ENCODE measurements at places on chromosomes 6 and 20. TPM values are rescaled to one million over a fixed set of nuclear protein-coding genes. Genes with fewer than 3 reads are reported as not detected.
A peak's percentile ranks its signal among the peaks of the same experiment; 100 is the strongest.

The DLK2 gene
- 37.7 TPM for total RNA-seq

GRCh38 chr6:125987026-125987617 lies 782 bp downstream of the TRMT11 start:
- peak overlapping the region; percentile 88 for H3K4me3 ChIP-seq
- no peaks in the 10 kb centered on the region for H3K36me3 ChIP-seq
- peaks cover 20% of the 10 kb centered on the region for H3K4me1 ChIP-seq
- H3K27me3 ChIP-seq, result no peaks in the 10 kb centered on the region

DNA sequence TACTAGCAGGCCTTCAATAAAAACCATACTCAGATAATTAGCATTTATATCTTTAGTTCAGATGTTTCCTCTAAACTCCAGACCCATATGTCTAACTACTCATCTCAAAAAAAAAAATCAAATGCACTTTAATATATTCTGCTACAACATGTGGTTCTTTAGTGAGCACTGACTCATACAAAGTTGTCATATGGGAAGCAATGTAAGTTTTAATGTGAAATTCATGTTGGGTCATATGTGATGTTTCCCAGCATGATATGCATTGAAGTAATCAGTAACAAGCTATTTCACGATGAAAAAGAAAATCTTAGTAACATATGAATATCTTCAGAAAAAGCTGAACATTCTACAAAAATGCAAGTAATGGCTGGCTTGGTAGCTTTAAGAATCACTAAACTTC lies 859.7 kb upstream of the ADGRB3 start:
- no peaks in the 10 kb centered on the region for H3K4me1 ChIP-seq
- no peaks in the 10 kb centered on the region for H3K36me3 ChIP-seq
- H3K4me3 ChIP-seq, result no peak overlapping the region
- DNase-seq, result no peak
- no peak overlapping the region for H3K27ac ChIP-seq

GRCh38 chr6:135910790-135911618 lies 59.5 kb downstream of the PDE7B start:
- H3K4me1 ChIP-seq, result no peaks in the 10 kb centered on the region
- no peaks in the 10 kb centered on the region for H3K27me3 ChIP-seq
- H3K4me3 ChIP-seq, result no peak overlapping the region
- no peak overlapping the region for H3K27ac ChIP-seq
- no peak for DNase-seq
- H3K36me3 ChIP-seq, result no peaks in the 10 kb centered on the region

GRCh38 chr6:125078602-125079321 lies 74.8 kb upstream of the TPD52L1 start:
- H3K27me3 ChIP-seq, result no peaks in the 10 kb centered on the region
- no peak overlapping the region for H3K27ac ChIP-seq
- no peak overlapping the region for H3K4me3 ChIP-seq
- H3K4me1 ChIP-seq, result peaks cover 6% of the 10 kb centered on the region
- peaks cover 39% of the 10 kb centered on the region for H3K36me3 ChIP-seq
- no peak for DNase-seq

DNA sequence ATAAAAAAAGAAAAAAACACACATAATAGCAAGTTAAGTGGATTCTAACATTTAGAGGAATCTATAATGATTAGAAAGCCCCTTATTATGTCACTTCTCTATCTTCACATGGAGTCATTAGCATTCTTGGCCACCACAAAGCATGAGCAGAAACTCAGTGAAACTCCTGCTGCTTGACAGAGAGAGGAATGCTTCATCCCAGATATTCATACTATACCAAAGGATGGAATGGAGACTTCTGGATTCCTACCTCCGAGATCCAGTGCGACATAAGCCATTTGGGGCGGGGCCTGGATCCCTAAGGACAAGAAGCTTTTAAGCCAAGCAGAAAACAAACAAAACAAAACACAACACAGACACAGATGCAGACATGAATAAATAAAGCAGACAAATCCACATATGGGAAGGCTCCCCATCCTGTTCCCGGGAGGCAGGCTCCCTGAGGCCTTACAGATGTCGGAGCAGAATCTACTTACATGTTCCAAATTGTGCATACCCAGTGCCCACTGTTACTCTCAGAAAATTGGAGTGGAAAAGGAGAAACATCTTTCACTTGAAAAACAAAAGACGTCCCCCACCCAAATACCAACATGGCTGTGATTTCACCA lies 727.3 kb downstream of the MAFB start:
- H3K27ac ChIP-seq, result no peak overlapping the region
- no peak for DNase-seq
- H3K4me3 ChIP-seq, result no peak overlapping the region
- H3K4me1 ChIP-seq, result peaks cover 21% of the 10 kb centered on the region
- no peaks in the 10 kb centered on the region for H3K27me3 ChIP-seq

DNA sequence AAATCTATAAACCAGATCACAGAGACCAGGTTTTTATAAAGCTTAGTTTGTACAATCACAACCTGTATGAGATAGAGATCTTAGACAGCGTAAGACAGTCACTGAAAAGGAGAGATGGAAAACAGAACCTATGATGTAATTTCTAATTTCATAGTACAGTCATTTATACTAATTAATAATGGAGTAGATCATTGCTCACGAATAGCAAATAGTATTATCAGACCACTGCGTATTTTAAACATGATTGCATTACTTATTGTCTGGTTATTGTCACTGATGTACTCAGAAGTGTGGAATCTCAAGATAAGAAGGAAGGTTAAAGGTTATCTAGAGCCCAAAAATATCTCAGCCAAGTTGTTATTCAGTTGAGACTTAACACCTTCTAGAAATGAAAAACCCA lies 115.6 kb downstream of the KHDC1L start:
- H3K4me3 ChIP-seq, result no peak overlapping the region
- no peak overlapping the region for H3K27ac ChIP-seq
- no peaks in the 10 kb centered on the region for H3K4me1 ChIP-seq
- no peaks in the 10 kb centered on the region for H3K27me3 ChIP-seq

- peaks cover 95% of the 10 kb centered on the region for H3K36me3 ChIP-seq
- H3K4me1 ChIP-seq, result peaks cover 7% of the 10 kb centered on the region
- no peak overlapping the region for H3K4me3 ChIP-seq
- H3K27me3 ChIP-seq, result no peaks in the 10 kb centered on the region
- peak overlapping the region; percentile 40 for H3K27ac ChIP-seq
Measured at GRCh38 chr6:33668914-33669313, 42.6 kb downstream of the UQCC2 start.

- peaks cover 24% of the 10 kb centered on the region for H3K4me1 ChIP-seq
- DNase-seq, result no peak
- no peak overlapping the region for H3K4me3 ChIP-seq
- no peaks in the 10 kb centered on the region for H3K36me3 ChIP-seq
- peaks cover 100% of the 10 kb centered on the region for H3K27me3 ChIP-seq
Measured at GRCh38 chr6:100457311-100457990, 7.3 kb downstream of the SIM1 start.

DNA sequence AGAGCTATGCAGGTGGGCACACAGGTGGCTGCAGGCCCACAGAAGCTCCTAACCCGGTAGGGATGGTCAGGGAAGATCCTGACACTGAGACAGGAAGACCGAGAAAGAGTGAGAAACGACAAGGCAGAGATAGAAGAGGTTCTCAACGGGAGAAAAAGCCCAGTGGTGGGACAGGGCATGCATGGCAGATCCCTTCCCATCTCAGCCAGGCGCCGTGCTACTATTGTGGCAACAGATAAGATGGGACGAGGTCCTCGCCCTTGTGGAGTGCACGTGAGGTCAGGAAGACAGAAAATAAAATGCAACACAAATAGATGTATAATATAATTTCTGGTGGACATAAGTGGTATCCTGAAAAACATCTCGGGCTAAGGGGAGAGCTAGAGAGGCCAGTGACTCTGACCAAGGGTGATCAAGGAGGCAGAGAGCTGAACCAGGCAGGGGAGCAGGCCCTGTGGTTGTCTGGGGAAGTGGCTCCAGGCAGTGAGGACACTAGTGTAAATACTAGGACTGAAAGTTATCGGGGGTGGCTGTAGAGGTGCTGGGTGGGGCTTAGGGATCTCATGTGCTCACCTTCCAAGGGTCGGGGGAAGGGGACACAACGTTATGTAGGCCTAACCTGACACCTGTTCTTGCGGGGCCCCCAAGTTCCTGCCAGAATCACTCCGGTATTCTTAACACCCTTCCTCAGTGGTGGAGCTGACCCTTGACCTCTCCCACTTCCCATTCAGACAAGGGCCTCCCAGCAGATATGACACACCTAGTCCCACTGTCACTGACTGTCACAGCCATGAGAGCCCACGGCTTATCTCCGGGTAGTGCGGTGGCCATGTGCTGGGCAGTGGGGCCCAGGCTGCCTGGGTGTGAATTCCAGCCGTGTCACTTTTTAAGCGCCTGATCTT lies 1.0 kb downstream of the SRXN1 start:
- H3K36me3 ChIP-seq, result peaks cover 30% of the 10 kb centered on the region
- DNase-seq, result no peak
- peak overlapping the region; percentile 71 for H3K4me3 ChIP-seq
- H3K27me3 ChIP-seq, result no peaks in the 10 kb centered on the region
- peak overlapping the region; percentile 75 for H3K27ac ChIP-seq
- H3K4me1 ChIP-seq, result peaks cover 23% of the 10 kb centered on the region

The PACSIN1 gene
- total RNA-seq, result not detected

DNA sequence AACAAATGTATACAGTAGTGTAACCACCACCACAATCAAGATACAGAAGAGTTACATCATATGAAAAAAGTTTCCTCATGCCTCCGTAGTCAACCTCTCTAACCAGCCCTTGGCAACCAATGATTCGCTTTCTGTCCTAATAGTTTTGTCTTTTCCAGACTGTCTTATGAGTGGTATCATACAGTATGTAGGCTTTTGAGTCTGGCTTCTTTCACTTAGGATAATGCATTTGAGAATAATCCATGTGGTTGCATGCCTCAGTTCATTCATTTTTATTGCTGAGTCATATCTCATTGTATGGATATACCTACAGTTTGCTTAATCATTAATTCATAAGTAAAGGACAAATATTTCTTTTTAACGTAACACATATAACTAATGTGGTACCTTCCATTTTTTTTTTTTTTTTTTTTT lies 86.4 kb upstream of the RIPOR2 start:
- no peaks in the 10 kb centered on the region for H3K27me3 ChIP-seq
- H3K36me3 ChIP-seq, result no peaks in the 10 kb centered on the region
- H3K4me3 ChIP-seq, result no peak overlapping the region
- DNase-seq, result no peak

DNA sequence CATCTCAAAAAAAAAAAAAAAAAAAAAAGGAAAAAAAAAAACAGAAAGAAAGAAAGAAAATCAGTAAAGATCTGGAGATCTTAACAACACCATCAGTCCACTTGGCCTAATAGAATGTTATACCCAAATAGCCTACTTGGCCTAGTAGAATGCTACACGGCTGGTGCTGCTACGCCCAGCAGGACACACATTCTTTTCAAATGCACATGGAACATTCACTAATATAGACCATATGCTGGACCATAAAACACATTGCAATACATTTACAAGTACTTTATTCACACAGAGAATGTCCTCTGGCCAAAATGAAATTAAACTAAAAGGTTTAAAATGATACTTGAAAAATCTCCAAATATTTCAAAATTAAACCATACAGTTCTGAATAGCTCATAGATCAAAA lies 80.0 kb upstream of the TNFAIP3 start:
- H3K4me3 ChIP-seq, result no peak overlapping the region
- no peak for DNase-seq
- H3K36me3 ChIP-seq, result no peaks in the 10 kb centered on the region
- H3K27me3 ChIP-seq, result no peaks in the 10 kb centered on the region

The AGPAT4 gene
- 4.1 TPM for total RNA-seq

DNA sequence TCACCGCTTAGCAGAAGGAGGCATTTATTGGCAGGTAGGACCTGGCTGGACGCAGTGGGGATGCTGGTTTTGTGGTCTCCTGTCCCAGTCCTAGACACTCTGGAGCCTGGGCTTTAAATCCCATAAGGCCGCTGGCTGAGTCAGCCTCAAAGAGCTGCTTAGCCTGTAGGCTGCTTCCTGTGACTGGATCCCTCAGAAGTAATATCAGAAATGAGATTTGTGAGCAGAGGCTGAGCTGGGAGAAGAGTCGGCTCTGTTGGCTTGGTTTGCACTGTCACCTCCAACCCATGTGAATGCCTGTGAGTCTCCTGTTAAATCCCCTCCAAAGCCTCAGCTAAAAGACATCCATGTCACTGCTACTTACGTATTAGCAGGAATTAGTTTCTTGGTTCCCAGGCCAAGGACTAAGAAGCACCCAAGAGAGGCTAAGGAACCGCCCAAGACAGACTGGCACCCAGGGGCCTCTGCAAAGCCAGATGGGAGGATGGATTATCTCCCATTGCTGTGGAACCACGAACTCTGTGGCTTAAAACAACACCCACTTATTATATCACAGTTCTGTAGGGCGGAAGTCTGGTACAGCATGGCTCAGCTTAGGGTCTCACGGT lies 289.4 kb downstream of the CDC5L start:
- H3K36me3 ChIP-seq, result no peaks in the 10 kb centered on the region
- H3K4me3 ChIP-seq, result no peak overlapping the region
- DNase-seq, result no peak
- H3K27ac ChIP-seq, result no peak overlapping the region
- H3K4me1 ChIP-seq, result no peaks in the 10 kb centered on the region

The NAA20 gene
- 37.3 TPM for total RNA-seq

The SCGN gene
- not detected for total RNA-seq

DNA sequence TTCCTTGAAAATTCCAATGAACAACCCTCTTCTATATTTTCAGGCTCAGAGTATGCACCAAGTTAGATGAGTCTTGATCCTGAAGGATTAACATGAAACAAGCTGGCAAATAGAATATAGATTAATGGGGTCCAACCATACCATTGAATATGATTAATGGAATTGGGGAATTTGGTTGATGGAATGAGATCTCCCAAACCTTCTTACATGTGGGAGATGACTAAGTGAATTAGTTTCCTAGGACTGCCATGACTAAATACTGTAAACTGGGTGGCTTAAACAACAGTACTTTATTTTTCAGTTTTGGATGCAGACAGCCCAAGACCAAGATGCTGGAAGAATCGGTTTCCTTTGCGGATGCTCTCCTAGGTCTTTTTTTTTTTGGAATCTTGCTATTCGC lies 347.0 kb downstream of the QKI start:
- H3K27ac ChIP-seq, result no peak overlapping the region
- H3K36me3 ChIP-seq, result no peaks in the 10 kb centered on the region
- H3K27me3 ChIP-seq, result no peaks in the 10 kb centered on the region
- H3K4me3 ChIP-seq, result no peak overlapping the region
- H3K4me1 ChIP-seq, result peaks cover 11% of the 10 kb centered on the region

DNA sequence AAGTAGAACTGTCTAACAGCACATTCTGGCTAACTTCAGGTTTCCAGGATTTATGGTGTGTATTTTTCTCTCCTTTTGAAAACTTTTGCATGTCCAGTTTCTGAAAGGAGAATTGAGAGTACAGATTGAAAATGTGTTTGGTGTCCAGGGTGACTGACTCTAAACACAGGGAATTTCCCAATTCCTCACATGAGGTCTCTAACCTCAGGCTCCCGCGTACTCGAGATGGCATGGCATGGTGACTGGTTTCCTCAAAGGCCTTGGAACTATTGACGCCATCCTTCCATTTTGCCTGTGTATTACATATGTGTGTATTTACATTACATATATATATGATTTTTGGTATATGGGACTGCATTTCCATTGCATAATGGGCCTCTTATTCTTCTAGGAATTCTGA lies 52.5 kb downstream of the PRND start:
- no peak overlapping the region for H3K27ac ChIP-seq
- H3K27me3 ChIP-seq, result no peaks in the 10 kb centered on the region
- no peak for DNase-seq
- no peaks in the 10 kb centered on the region for H3K36me3 ChIP-seq

GRCh38 chr6:150764334-150765066 lies 101.0 kb upstream of the MTHFD1L start:
- H3K27ac ChIP-seq, result no peak overlapping the region
- DNase-seq, result no peak
- H3K4me3 ChIP-seq, result no peak overlapping the region
- no peaks in the 10 kb centered on the region for H3K36me3 ChIP-seq

Data from suprapubic skin (tissue), 4 donors.